Peyer's patch (tissue), 4 donors: ENCODE measurements at places on chromosomes 13 and 19.

DNA sequence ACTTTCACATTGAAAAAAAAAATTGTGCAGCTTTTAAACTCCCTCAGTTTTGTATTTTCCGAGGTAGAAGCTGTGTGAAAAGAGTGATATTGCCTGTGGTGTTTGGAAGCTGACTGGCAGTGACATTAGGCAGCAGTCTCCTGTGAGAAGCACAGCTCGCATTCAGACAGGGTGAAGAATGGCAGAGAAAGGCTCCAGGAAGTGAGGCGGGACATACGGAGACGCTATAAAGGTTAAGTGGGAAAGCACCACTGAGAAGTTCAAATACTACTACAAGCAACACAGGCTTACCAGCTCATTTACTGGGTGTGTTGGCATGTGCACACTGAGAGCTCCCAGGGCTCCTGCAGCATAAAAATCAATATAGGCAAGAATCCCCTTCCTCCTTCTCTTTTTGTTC is 88.4 kb downstream of the RXFP2 start:
- DNase-seq = no peak

- DNase-seq = no peak
Observed at GRCh38 chr13:112487127-112487517, 100.8 kb downstream of the TUBGCP3 start.

DNA sequence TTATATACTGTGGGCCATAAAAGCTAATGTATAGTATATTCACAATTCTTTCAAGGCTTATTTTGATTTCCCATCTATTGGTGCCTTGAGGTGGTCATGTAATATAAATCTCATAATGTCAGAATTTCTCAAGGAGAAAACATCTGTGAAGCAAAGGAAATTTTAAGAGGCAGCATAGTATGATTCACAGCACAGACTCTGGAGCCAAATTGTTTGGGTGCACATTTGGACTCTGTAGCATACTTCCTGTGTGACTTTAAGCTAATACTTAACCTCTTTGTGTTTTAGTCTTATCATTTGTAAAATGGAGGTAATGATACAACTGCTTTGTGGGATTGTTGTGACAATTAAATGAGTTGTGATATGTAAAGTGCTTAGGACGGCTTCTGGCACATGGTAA is 67.6 kb downstream of the PIBF1 start:
- no peak for DNase-seq

DNA sequence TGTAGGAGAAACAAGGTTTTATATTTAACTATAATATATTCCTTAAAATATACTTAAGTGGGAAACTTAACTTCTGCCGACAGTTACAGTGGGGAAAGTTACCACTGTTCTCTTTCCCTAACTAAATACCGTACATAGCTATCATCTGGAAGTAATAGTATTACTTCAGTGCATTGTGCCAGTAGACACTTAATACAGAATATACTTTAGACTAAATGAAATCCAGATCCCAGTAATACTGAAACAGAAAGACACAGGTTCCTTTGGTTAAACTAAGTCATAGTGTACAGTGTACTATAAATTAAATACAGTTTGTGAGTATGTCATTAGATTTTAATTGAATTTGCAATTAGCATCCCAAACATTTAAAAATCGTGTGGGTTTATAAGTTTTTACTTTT is 107.5 kb downstream of the PCCA start:
- no peak for DNase-seq

- no peak for DNase-seq
Observed at GRCh38 chr19:50835103-50835784, 1.9 kb upstream of the KLK15 start.

DNA sequence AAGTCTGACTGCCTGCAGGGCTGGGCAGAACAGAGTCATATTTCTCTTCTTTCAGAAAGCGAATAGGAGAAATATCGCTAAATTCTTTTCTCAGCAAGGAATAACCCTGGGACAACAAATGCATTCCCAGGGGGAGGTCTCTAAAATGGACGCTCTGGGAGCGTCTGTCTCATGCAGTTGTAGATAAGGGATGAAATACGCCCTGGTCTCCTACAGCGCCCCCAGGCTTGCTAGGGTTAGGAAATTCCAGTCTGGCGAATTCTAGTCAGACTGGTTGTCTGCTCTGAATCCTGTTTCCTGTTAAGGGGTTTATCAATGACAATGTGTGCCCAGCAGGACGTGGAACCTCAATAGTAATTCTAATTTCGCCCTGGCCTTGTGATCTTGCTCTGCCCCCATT is 1214.1 kb downstream of the DIAPH3 start:
- no peak for DNase-seq
